ENCODE measurements at places on chromosomes 7 and 10. TPM values are rescaled to one million over a fixed set of nuclear protein-coding genes. Genes with fewer than 3 reads are reported as not detected.

ZCCHC24 gene
- total RNA-seq, result 122 TPM

- H3K4me3 ChIP-seq, result no peak overlapping the region
- H3K4me1 ChIP-seq, result peaks cover 5% of the 10 kb centered on the region
- H3K27ac ChIP-seq, result no peak overlapping the region
- no peaks in the 10 kb centered on the region for H3K27me3 ChIP-seq
- DNase-seq, result no peak
- peaks cover 14% of the 10 kb centered on the region for H3K36me3 ChIP-seq
These were observed 17.9 kb downstream of the NHLRC2 start for GRCh38 chr10:113872139-113873030.

DNA sequence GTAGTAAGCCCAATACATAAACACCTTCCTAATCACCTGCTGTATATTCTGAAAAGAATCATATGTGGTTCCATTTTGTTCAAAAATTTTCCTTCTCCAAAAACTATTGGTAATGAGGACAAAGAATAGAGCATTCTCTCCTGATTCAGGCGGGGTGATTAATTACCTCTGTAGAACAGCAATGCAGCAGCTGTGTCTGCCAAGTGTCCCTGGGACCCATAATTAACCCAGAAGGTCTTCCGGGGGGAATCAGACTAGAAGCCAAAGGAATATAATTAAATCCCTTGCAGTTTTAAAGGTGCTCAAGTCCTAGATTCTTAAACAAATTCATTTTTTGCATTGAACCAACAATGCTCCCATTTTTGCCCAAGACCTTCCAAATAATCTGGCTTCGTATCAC, 60.3 kb upstream of the ABLIM1 start:
- no peak overlapping the region for H3K27ac ChIP-seq
- H3K27me3 ChIP-seq, result no peaks in the 10 kb centered on the region
- H3K36me3 ChIP-seq, result no peaks in the 10 kb centered on the region
- no peak overlapping the region for H3K4me3 ChIP-seq

DNA sequence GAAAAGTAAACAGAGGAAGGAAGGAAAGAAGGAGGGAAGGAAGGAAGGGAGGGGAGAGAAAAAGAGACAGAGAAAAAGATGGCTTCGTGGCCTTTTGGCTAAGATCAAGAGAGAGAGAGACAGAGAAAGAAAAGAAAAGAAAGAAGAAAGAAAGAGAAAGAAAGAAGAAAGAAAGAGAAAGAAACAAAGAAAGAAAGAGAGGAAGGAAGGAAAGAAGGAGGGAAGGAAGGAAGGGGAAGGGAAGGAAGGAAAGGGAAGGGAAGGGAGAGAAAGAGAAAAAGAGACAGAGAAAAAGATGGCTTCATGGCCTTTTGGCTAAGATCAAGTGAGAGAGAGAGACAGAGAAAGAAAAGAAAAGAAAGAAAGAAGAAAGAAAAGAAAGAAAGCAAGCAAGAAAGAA, 91.4 kb downstream of the PRLHR start:
- H3K27me3 ChIP-seq, result no peaks in the 10 kb centered on the region
- H3K36me3 ChIP-seq, result no peaks in the 10 kb centered on the region
- no peak overlapping the region for H3K4me3 ChIP-seq
- no peak overlapping the region for H3K27ac ChIP-seq
- no peaks in the 10 kb centered on the region for H3K4me1 ChIP-seq

EXOC6 gene
- total RNA-seq, result 15.6 TPM

DNA sequence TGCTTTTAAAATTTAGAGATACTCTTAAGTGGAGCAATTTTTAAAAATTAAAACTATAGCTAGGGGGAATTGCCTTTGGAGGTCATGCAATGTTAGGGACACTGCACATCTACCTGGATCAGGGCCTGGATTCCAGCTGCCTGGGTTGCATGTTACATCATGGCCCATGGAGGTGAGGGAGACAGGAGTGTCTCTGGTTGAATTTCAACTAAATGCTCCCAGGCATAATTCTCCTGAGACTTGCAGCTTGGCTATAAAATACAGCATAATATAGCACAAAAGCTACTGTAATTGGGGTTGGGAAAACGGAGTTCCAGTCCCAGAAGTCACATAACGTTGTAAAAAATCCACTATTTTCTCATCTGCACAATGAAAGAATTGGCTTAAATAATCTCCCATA, 782.5 kb downstream of the LRMDA start:
- H3K27ac ChIP-seq, result no peak overlapping the region
- no peak for DNase-seq
- no peaks in the 10 kb centered on the region for H3K27me3 ChIP-seq
- H3K4me1 ChIP-seq, result no peaks in the 10 kb centered on the region

DNA sequence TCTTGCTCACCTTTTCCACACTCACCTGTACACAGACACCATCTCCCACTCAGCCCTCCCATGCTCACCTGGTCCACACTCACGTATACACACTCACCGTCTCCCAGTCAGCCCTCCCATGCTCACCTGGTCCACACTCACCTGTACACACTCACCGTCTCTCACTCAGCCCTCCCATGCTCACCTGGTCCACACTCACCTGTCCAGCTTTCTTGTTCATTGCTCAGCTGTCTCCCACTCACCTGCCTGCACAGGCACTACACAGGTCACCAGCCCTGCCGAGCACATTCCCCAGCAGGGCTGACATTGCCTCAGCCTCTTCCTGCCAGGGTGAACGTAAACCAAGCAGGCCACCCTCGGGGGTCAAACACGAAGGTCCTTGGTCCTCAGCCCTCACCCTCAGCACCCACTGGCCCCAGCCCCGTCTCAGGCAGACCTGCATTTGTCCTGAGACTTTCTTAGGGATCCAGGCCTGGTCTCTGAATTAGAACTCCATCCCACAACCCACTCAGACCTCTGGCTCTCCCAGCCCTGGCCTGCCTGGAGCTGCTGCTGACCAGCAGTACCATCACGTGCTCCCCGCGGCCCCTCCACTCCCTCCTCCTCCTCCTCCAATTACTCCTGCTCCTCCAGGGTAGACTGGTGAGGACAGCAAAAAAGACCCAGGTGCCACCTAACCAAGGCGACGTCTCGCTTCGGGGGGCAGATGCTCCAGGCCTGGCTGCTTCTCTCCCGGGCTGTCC, 12.8 kb upstream of the DNAAF5 start:
- no peaks in the 10 kb centered on the region for H3K36me3 ChIP-seq
- H3K27me3 ChIP-seq, result no peaks in the 10 kb centered on the region
- DNase-seq, result no peak
- H3K4me3 ChIP-seq, result no peak overlapping the region
- peaks cover 21% of the 10 kb centered on the region for H3K4me1 ChIP-seq

GRCh38 chr10:124505279-124505678, 43.7 kb downstream of the LHPP start:
- no peak for DNase-seq
- H3K4me3 ChIP-seq, result no peak overlapping the region
- no peaks in the 10 kb centered on the region for H3K27me3 ChIP-seq

DNA sequence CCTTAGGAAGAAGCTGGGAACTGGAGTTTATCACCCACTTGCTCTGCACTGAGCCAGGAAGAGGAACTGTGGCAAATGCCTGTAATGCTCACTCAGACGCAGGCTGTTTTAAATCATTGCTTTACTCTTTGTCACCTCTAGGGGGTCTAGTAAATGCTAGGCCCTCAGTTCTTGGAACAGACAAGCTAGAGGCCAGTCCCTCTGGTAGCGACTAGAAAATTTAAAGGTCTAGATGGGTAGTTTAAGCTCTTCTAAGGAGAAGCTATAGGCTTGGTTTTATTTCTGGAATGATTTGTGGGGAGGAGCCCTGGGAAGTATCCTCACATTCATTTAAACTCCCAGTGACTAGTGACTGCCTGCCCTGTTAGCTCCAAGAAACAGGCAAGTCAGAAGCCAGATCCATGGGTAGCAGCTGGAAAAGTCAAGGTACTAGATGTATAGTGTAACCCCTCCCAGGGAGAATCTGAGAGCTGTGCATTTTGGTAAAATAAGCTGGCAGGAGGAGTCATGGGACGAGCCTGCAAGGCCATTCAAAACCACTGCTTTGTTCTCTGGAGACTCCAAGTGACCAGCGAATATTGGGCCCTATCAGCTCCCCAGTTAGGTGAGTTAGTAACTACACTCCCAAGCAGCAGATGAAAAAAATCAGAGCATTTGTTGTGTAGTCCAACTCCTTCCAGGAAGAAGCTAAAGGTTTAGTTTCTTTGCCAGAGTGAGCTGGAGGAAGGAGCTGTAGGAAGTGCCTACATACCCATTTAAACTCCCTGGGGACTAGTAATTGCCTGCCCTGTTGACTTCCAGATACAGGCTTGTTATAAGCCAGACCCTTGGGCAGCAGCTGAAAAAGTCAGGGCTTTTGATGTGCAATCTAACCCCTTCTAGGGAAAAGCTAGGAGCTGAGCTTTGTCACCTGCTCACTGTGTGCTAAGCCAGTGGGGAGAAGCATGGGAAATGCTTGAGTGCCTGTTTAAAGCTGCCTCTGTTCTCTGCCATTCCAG, 68.9 kb downstream of the DYNC1I1 start:
- no peaks in the 10 kb centered on the region for H3K27me3 ChIP-seq
- H3K27ac ChIP-seq, result no peak overlapping the region
- no peak overlapping the region for H3K4me3 ChIP-seq
- DNase-seq, result no peak
- no peaks in the 10 kb centered on the region for H3K4me1 ChIP-seq

DNA sequence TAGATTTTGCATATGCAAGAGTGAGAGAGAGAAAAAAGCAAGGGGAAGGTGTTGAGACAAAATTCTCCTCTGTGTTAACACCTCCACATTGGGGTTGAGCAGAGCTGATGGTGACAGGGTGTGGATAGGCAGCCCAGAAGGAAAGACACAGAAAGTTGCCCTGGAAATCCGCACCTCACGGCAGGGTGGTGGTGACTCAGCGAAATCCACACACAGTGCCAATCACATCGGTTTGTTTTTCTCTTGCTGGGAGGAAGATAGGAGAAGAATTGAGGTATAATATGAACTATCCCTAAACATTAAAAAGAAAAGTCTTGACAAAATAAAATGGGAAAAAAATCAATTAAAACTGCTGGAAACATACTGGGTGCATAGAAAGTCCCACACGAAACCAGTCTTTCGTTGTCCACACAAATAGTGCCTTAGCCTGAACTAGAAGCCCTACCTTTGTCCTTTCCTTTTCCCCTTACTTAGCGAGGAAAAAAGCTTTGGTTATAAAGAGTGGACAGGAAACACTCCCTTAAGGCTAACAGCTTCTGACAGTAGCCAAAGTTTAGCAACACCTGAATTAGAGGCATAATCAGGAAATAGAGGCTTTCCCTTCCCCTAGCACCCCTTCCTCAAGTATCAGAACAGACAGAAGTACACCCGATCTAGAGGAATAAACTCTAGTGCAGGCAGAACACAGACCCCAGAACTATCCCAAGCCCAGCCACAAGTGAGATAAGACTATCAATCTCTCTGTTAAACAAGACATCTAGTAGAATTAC, 39.2 kb upstream of the DNAJC1 start:
- no peaks in the 10 kb centered on the region for H3K27me3 ChIP-seq
- H3K36me3 ChIP-seq, result no peaks in the 10 kb centered on the region
- DNase-seq, result no peak

ANKRD22 gene
- not detected for total RNA-seq

ADAMTS14 gene
- 0.50 TPM for total RNA-seq

AKR1B15 gene
- 0.17 TPM for total RNA-seq

SSBP1 gene
- 118 TPM for total RNA-seq

ANKRD61 gene
- not detected for total RNA-seq

GRCh38 chr10:68781613-68782574, 45.4 kb upstream of the STOX1 start:
- peaks cover 100% of the 10 kb centered on the region for H3K36me3 ChIP-seq
- no peak overlapping the region for H3K27ac ChIP-seq
- no peak for DNase-seq

GPR15LG gene
- not detected for total RNA-seq

DNA sequence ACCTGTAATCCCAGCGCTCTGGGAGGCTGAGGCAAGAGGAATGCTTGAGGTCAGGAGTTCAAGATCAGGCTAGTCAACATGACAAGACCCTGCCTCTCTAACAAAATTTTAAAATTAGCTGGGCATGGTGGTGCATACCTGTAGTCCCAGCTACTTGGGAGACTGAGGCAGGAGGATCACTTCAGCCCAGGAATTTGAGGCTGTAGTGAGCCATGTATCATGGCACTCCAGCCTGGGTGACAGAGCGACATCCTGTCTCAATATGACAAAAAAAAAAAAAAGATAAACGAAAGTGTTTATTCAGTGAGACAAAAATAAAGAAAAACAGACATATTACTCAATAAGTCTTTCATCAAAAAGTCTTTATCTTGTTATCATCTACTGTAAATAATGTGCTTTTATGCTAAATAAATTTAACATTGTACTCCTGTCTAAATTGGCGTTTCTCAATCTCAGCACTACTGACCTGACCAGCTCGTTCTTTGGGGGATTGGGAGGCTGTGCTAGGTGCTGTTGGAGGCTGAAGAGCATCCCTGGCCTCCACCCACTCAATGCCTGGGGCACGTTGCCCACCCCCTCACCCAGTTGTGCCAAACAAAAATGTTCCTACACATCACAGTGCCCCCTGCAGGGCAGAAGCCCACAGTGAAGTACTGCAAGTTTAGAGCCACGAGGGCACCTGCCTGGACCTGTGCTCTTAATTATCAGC, 57.7 kb downstream of the NCAPG2 start:
- peaks cover 4% of the 10 kb centered on the region for H3K36me3 ChIP-seq
- H3K27me3 ChIP-seq, result no peaks in the 10 kb centered on the region
- no peak for DNase-seq

PNLIPRP1 gene
- total RNA-seq, result not detected

- no peaks in the 10 kb centered on the region for H3K36me3 ChIP-seq
- no peak for DNase-seq
- H3K27ac ChIP-seq, result no peak overlapping the region
- H3K4me3 ChIP-seq, result no peak overlapping the region
- no peaks in the 10 kb centered on the region for H3K27me3 ChIP-seq
- H3K4me1 ChIP-seq, result no peaks in the 10 kb centered on the region
These were observed 82.8 kb downstream of the AHCYL2 start for GRCh38 chr7:129307592-129307991.

- no peak for DNase-seq
- H3K27ac ChIP-seq, result no peak overlapping the region
- no peaks in the 10 kb centered on the region for H3K4me1 ChIP-seq
- H3K36me3 ChIP-seq, result no peaks in the 10 kb centered on the region
- no peaks in the 10 kb centered on the region for H3K27me3 ChIP-seq
These were observed 135.7 kb downstream of the SDK1 start for GRCh38 chr7:3436746-3437145.

DNA sequence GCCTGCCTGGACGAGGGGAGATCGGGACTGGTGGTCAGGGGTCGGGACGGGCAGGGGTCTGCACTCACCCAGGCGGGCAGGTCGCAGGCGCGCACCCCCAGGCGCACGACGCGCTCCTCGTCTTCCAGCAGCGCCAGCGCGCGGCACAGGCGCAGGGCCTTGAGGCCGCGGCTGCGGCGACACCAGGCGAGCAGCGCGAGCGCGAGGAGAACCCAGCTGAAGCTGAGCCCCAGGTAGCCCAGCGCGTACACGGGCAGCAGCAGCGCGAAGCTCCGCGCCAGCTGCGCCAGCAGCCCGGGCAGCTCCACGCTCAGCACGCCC, 328 bp downstream of the ESYT2 start:
- H3K27ac ChIP-seq, result peak overlapping the region; percentile 100
- H3K36me3 ChIP-seq, result no peaks in the 10 kb centered on the region
- peaks cover 47% of the 10 kb centered on the region for H3K4me1 ChIP-seq
- DNase-seq, result peak; percentile 90
- H3K4me3 ChIP-seq, result peak overlapping the region; percentile 95
- H3K27me3 ChIP-seq, result no peaks in the 10 kb centered on the region

AKR1D1 gene
- not detected for total RNA-seq

ACTR1A gene
- total RNA-seq, result 164 TPM

DGKI gene
- total RNA-seq, result 0.66 TPM

- H3K27me3 ChIP-seq, result no peaks in the 10 kb centered on the region
- H3K4me3 ChIP-seq, result no peak overlapping the region
- DNase-seq, result no peak
- no peak overlapping the region for H3K27ac ChIP-seq
These were observed 307.5 kb downstream of the CNTNAP2 start for GRCh38 chr7:146424084-146424483.
